ENCODE measurements at places on chromosomes 11 and 22. TPM values are rescaled to one million over a fixed set of nuclear protein-coding genes. Genes with fewer than 3 reads are reported as not detected.

GRCh38 chr11:20566591-20567434 lies 32.6 kb upstream of the SLC6A5 start:
- DNase-seq = no peak

DNA sequence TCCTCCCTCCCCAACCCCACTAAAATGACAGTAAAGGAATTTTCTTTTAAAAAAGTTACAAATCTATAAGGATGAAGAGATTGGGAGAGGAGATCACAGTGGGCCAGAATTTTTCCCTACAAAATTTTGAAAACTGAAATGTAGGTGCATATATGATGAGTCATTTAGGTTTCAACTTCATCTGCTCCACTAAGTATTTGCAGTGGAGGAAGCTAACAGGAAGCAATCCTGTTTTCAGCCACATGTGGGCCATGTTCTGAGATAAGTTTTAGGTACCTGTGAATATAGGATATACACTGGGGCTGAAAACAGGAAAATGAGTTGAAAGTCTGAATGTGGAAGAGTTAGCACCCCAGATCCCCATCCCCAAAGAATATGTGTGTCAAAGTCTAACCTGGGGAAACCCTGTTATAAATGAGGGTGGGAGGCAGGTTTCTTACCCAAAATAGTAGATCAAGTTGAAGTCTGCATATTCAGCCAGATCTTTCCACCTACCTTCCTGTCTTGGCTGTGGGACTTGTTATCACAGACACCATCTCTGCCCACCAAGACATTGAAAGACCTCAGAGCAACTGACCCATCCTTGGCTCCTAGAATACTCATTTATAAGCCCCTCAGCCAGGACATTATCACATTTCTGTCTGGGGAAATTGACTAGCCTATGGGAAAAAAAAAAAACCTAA lies 87.3 kb downstream of the PACS1 start:
- DNase-seq = no peak

DNA sequence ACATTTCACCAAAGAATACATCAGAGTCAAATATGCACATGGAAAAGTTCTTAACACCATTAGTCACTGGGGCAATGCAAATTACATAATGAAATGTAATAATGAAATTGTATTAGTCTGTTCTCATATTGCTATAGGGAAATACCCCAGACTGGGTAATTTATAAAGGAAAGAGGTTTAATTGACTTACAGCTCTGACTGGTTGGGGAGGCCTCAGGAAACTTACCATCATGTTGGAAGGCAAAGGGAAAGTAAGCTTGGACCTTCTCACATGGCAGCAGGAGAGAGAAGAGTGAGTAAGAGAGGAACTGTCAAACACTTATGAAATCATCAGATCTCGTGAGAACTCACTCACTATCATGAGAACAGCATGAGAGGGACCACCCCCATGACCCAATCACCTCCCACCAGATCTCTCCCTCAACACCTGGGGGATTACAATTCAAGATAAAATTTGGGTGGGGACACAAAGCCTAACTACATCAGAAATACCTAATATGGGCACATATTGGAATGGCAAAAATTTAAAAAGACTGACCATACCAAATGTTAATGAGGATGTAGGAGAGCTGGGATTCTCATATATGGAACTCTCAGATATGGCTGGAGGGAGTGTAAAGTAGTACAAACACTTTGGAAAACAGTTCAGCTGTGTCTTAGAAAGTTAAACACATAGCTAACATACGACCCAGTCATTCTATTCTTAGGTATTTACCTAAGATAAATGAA lies 65.1 kb upstream of the CD44 start:
- DNase-seq = no peak

SLC5A1 gene
- 32.1 TPM for total RNA-seq

DNA sequence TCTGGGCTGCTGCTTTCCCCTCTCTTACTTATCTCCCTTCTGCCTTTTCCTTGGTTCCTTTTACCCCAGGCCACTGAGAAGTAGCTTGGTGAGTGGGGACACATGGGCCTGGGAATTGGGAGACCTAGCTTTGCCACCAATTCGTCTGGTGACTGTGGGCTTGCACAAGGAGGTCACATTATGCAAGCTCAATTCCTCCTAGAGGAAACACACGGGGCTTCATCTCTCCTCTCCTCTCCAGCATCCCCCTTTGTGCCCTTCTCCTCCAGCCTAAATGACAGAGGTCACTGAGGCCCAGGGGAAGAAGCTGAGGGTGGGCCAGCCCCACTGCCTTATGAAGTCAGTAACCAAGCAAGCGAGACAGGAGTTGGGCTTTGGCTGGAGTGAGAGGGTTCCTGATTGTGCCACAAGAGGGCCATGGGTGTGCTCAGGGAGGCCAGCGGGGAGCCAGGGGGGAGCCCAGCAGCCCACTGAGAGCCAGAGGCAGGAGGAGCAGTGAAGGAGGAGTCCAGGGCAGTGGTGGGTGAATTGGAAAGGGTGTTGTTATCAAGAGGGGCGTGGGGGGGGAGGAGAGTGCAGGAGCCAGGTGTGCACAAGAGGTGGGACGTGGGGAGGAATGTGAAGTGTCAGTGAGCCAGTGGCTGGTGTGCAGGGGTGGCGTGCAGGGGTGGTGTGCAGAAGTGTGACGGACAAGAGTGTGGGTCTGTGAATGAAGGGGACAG lies 2.0 kb downstream of the CLCF1 start:
- DNase-seq = no peak

- no peak for DNase-seq
These were observed 20.4 kb upstream of the L3MBTL2 start for GRCh38 chr22:41184679-41185078.

- no peak for DNase-seq
These were observed 1.1 kb upstream of the RASD2 start for GRCh38 chr22:35539487-35539886.

All from transverse colon (tissue), 4 donors.